ENCODE measurements at places on chromosomes 11 and 22.
A peak's percentile ranks its signal among the peaks of the same experiment; 100 is the strongest.

DNA sequence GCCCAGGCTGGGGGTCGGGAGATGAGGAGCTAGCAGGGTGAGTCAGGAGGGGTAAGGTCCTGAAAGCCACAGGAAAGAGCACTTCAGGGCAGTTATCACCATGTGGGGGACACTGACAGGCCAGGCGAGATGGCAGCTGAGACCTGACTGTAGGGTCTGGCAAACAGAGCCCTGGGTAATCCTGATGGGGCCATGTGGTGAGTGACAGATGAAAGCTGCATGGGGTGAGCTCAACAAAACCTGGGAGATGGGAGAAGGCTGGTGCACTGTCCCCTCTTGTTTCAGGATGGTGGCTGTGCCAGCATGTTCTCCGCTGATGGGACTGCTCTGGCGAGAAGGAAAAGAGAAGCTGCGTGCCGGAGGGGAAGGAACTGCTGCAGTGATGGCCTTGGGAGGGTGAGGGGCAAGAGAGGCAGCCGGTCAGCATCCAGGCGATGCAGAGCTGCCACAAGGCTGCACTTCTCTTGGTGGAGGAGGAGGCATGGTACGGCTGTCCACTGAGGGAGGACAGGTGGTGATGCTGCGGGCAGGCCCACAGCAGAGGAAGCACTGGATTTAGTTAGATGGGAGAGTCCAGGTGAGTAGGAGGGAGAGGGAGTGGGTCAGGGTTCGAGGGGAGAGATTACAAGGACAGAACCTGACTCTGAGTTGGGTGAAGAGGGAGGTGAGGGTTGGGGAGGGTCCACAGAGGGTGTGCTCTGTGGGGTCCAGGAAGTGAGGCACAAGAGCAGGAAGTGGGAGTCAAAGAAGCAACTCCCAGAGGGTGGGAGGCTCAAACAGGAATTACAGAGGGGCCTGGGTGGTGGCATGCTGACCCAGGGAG is 3.8 kb downstream of the TOP3B start:
- no peak for DNase-seq

DNA sequence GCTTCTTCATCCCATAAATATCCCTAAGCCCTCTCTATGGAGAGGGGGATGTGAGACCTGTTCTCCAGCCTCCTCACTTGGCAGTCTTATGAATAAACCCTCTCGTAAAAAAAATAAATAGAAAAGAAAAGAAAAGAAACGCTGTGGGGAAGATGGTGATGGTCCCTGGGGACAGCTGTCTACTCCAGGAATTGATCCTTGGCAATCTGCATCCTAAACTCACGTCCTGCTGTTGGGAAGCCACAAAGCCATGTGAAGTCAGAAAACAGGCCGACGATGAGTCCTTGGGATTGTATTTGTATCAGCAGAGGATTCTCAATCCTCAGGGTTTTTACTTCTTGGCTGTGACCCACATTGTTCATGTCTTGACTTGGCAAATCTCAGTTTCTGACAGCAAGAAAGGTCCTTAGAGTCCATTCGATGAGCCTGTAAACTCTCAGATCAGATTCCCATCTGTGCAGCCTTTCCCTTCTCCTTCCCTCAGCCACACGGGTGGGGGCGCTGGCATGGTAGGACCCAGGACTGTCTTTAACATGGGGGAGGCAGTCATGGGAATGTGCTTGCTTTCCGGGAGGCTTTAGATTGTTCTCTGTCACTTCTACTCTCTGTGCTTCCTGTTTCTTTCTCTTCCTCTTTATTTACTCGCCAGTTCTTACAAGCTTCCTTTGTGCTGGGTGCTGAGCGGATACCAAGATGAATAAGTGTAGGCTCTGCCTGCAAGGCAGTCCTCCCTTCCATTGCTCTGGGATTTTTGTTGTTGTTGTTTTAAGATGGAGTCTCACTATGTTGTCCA is 24.9 kb downstream of the TCP11L1 start:
- DNase-seq = no peak

DNA sequence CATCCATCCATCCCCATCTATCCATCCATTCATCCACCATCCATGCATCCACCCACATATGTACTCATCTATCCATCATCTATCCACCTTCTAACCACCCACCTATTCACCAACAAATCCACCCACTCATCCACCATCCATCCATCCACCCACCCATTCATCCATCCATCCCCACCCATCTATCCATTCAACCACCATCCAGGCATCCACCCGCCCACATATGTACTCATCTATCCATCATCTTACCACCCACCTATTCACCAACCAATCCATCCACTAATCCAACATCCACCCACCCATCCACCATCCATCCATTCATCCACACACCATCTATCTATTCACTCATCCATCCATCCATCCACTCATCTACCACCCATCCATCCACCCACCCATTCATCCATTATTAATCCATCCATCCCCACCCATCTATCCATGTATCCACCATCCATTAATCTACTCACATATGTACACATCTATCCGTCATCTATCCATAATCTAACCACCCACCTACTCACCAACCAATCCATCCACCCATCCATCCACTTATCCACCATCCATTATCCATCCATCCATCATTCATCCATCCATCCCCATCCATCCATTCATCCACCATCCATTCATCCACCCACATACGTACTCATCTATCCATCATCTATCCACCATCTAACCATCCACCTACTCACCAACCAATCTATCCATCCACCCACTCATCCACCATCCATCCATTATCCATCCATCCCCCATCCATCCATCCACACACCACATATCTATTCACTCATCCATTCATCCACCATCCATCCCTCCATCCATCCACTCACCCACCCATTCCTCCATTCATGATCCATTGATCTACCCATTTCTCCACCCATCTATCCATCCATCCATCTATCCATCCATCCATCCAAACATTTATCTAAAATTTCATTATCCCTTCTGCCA is 940.0 kb downstream of the BRD1 start:
- DNase-seq = no peak

GRCh38 chr22:25898707-25899365 is 156.8 kb downstream of the MYO18B start:
- DNase-seq = no peak

DNA sequence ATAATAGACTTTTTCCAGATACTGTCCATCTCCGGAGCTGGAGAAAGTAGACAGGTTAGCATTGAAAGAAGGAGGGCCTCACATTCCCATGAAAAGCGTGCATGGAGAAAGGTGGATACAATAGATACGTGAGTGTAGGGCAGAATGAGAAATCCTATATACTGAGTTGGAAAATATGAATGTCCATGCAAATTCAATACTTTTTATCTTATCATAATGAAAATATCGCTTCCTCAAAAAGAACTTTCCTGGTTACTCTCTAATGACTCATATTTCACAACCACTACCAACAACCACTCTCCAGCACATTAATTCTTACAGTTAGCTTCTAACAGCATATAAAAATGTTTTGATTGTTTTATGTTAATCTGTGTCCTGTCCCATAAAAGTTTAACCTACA is 22.0 kb upstream of the MS4A6A start:
- DNase-seq = no peak

DNA sequence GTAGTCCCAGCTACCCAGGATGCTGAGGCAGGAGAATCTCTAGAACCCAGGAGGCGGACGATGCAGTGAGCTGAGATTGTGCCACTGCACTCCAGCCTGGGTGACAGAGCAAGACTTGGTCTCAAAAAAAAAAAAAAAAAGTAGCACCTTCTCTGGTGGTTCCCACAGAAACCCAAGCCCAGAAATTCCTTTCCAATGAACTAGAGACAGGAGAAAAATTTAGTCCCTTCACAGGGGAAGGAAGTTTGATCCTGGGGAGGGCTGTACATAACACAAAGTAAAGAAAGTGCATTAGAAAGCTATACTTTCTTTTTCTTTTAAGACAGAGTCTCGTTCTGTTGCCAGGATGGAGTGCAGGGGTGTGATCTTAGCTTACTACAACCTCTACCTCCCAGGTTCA is 25.5 kb upstream of the APOA1 start:
- no peak for DNase-seq

GRCh38 chr22:27624042-27624441 is 177.5 kb downstream of the MN1 start:
- no peak for DNase-seq

GRCh38 chr11:5937868-5938602 is 4.0 kb upstream of the OR56A3 start:
- DNase-seq = no peak

- no peak for DNase-seq
Measured at GRCh38 chr11:73537969-73538368, 59.9 kb downstream of the FAM168A start.

GRCh38 chr11:720642-721246 is 14.7 kb downstream of the EPS8L2 start:
- no peak for DNase-seq

GRCh38 chr11:47571895-47572294 is 6.5 kb downstream of the PTPMT1 start:
- peak; percentile 71 for DNase-seq

GRCh38 chr11:66080055-66080817 is 10.2 kb downstream of the PACS1 start:
- DNase-seq = peak; percentile 78

GRCh38 chr11:113529606-113530005 is 54.4 kb upstream of the DRD2 start:
- no peak for DNase-seq

DNA sequence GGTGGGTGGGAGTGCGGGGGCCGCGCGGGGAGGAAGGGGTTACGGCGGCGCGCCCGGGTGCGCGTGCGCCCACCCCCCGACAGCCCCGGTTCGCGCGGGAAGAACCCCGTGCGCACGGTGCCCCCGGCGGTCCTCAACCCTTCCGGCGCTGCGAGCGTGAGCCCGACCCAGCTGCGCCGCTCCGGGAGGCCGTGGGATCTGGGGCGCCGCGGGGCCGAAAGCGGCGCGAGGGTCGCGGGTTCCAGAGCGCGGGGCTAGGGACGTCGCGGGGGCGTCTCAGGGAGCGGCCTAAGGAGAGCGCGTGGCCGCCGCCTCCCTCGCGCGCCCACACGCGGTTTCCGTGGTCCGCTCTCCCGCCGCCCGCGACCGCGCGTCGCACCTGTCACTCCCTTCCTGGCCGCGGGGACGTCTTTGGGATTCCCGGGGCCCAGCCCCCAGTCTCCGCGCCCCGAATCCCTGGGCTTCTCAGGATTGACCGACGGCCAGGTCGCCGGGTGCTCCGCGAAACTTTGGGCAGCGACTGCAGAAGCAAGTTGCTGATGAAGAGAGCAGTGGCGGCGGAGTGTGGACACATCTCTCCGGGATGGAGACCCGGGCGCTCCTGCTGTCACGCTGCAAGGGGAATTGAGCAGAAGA is 582 bp downstream of the SREBF2 start:
- no peak for DNase-seq
